ENCODE measurements at places on chromosomes 1 and 21. TPM values are rescaled to one million over a fixed set of nuclear protein-coding genes. Genes with fewer than 3 reads are reported as not detected.

Gene CRABP2
- 314 TPM for polyA plus RNA-seq

Gene FASLG
- polyA plus RNA-seq, result 0.14 TPM

Gene PPIAL4G
- polyA plus RNA-seq, result 0.06 TPM

Gene HSF2BP
- polyA plus RNA-seq, result 0.89 TPM

- DNase-seq, result no peak
Observed at GRCh38 chr1:160637821-160638539, 8.9 kb downstream of the SLAMF1 start.

DNA sequence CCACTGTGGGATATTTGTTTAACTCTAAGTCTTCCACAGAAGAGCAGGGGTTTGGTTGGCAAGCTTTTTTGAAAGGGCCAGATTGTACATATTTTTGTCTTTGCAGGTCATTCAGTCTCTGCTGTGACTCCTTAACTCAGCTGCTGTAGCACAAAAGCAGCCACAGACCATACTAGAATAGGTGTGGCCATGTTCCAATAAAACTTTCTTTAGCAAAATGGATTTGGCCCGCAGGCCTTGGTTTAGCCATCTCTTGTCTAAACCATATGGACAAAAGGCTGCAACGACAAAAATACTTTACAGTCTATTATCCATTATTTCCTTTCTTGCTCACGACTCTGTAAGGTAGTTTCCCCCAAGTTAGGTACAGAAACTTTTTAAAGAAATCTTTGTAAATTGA, 60.5 kb downstream of the ESRRG start:
- no peak for DNase-seq

- no peak for DNase-seq
Observed at GRCh38 chr1:61670445-61670844, 54.5 kb downstream of the TM2D1 start.

All from hindlimb muscle (tissue), 1 donor.